ENCODE measurements at places on chromosomes 11 and 22.

DNA sequence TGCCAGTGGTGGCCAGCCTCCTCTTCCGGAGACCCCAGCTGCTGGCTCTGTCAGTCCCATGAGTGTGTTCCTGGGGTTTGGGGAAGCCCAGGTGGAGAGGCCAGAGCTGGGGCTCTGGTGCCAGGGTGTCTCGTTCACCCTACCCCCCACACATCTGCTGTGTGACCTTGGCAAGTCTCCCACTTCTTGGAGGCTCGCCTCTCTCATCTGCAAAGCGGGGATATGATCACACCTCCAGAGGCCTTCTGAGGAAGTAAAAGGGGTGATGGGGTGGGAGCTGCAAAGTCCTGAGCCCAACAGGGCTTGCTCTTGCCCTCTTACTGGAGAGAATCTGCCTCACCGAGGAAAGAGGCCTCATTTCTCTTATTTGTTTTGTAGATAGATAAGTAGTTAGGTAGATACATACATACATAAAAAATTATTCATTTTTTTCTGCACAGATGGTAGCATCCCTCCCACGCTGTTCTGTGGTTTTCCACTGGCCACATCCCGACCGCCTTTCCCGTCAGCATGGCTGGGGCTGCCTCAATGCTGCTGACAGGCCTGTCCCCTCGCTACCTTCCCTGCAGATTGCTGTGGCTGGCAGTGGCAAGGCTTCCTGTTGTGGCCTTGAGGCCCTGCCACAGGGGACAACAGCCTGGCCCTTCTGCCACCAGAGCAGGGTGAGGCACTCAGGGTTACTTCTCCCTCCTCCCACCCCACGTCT is 23.9 kb downstream of the MYO7A start:
- no peak for DNase-seq

DNA sequence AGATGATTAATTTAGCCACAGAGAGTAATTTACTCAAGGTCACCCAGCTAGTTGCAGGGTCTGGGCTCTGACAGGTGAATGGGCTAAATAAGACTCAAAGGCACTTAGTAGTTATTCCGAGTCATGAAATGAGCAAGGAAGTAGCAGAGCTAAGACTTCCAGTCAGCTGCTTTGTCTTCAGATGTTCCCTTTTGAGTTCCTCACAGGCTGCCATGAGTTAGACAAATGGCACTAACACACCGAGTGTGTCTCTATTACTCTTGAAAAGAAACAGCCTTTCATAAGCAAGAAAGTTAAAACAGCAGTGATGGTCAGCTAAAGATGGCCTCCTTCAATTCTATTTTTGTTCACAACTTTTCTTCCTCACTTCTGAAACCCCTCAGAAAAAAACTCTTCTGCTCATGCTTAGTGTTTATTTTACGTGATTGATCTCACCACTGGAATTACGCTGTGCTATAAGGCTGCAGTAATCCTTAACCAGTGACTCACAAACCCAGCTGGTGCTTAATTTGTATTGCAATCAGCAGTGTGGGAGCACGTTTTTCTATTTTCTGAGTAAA is 389.1 kb downstream of the AASDHPPT start:
- peak; percentile 43 for DNase-seq

- no peak for DNase-seq
Measured at GRCh38 chr11:5605849-5606248, 9.4 kb downstream of the TRIM6 start.

DNA sequence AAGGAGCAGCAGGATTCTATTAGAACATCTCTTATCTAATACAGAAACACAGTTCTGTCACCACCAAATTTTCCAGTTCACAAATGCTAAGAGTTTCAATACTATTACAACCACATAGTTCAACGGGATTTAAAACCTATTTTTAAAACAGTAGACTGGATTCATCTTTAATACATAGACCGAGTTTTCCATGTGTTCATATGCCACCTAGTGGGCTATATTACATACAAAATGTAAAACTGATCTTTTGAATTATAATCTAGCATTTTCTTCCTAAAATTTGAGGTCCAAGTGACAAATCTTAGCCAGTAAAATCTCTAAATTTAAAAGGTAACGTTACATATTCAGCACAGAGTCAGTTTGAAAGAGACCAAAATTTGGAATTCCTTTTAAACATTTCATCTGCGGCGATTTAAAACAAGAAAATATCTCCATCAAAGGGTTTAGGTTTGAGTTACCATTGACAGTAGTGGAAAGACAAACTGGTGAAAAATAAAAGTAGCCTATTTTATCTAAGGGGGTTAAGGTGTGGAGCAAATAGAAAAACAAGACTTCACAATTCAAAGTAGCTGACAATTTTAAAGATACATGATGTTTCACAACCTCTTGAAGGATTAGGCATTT is 269.3 kb upstream of the MPPED2 start:
- no peak for DNase-seq

DNA sequence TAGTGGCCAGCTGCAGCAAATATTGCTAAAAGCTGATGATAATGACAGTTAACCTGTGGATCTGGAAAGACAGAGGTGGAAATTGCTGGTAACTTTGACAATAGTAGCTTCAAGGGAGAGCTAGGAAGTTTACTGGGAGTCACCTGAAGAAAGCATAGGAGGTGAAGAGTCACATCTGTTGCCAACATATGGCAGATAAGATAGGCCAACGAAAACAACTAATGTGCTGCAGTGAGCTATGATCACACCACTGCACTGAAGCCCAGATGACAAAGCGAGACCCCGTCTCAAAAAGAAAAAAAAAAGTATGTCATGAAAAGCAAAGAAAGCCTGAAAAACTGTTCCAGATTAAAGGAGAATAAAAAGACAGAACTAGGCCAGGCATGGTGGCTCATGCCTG is 4.3 kb upstream of the PRDM10 start:
- DNase-seq, result no peak

GRCh38 chr11:80315200-80315599 is 874.4 kb upstream of the TENM4 start:
- DNase-seq, result no peak

GRCh38 chr11:75328426-75329277 is 22.8 kb downstream of the ARRB1 start:
- DNase-seq, result peak; percentile 51

DNA sequence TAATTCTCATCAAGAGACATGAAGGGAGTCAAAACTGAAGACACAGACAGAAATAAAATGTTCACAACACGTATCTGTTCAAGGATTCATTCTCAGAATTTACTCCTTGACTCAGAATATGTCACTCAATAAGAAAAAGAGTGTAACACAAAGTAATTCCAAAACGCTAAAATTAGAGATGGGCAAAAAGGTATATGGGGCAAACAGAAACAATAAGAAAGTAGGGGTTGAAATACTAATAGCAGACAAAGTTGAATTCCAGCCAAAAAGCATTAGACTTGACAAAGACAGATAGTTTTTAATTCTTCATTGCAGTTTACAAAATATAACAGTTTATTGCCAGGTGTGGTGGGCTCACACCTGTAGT is 26.7 kb downstream of the GNB1L start:
- no peak for DNase-seq

DNA sequence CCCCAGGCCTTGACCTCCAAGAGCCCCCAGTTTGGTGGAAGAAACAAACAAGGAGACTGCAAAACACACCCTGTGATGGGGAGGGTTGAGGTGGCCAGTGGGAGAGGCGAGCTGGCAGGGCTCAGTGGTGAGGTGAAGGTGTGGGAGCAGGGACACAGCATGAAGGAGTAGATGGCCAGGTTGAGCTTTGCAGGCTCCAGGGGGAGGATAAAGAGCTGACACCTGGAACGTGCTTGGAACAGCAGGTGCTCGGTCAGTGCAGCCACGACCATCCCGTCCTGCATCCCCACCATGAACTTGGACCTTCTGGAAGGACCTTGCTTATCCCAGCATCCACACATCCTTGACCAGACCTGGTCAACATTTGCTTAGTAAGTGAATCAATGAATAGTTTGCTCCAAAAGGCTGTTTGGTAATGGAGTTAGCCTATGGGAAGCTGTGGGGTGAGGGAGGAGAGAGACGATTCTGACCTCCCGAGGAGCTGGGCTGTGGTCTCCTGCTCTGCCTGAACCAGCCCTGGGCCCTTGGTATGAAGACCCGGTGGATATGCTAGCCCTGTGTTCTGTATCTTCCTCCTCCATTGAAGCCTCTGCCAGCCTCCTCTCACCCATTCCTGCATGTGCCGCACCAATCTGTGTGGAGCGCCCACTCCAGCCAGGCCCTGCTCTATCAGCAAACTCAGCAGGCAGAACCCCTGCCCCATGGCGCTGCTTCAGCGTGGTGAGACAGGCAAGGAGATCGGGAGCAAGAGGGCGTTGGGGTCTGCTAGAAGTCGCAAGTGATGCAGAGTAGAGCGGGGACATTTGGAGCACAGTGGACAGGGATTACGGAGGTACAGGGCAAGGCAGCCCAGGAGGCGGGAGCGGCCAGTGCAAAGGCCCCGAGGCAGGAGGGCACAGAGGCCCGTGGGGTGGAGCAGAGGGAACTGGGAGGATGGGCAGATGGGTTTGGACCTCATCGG is 9.9 kb downstream of the LINC01488 start:
- DNase-seq, result no peak

GRCh38 chr11:69013009-69013951 is at the start of gene MRGPRF:
MRGPRF (minus strand) TSS chr11:69013246; CDS start chr11:69009901, 3,345 bp downstream.
- DNase-seq, result no peak

DNA sequence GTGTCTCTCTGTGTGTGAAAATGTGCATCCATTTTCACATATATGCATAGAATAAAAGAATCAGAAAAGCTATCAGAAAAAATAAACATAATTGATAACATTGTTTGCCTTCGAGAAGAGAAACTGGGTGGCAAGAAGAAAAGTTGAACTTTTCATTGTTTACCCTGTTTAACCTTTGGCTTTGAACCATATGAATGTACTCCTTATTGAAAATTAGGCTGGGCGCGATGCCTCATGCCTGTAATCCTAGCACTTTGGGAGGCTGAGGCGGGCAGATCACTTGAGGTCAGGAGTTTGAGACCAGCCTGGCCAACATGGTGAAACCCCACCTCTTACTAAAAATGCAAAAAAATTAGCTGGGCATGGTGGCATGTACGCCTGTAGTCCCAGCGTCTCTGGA is 11.9 kb upstream of the OR9Q1 start:
- no peak for DNase-seq

DNA sequence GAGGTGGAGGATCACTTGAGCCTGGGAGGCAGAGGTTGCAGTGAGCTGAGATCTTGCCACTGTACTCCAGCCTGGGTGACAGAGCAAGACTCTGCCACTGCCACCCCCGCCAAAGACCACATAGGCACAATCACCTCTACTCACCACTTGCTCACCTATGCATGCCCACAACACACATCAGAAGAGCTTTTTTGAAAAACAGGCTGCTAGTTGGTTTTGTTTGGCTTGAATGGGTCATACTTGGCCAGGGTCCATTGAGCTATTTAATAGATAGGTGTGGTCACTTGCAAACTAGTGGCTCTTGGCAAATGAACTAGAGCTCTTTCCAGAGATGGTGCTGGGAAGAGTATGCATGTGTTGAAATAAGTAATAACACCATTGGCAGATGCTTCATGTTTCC is 80.1 kb downstream of the EMSY start:
- DNase-seq, result peak; percentile 57

GRCh38 chr11:33828604-33829429 is 54.5 kb upstream of the FBXO3 start:
- DNase-seq, result no peak

- DNase-seq, result no peak
Measured at GRCh38 chr11:19092342-19092741, 24.6 kb upstream of the ZDHHC13 start.

DNA sequence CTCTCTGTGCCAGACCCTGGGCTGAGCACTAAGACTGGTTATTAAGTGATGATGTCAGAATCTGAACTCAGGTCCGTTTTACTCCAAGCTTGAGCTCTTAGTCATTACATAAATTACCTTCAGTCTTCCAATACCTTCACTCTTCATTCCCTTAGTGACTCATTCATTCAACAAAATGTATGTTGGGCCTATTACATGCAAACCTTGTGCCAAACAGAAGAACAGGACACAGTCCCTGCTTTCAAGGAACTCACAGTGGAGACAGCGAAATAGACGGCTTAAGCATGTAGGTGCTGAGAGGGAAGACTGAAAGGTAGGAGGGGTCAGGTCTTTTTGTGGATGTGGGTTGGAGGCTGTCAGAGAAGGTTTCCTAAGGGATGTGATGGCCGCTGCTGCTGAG is 3.3 kb downstream of the KCTD14 start:
- peak; percentile 4 for DNase-seq
